ENCODE measurements at places on chromosomes 11 and 22.

- no peaks in the 10 kb centered on the region for H3K27me3 ChIP-seq
- no peak for DNase-seq
- no peak overlapping the region for H3K4me3 ChIP-seq
- H3K36me3 ChIP-seq: peaks cover 98% of the 10 kb centered on the region
These were observed 48.5 kb downstream of the PITPNB start for GRCh38 chr22:27870234-27871191.

- H3K4me1 ChIP-seq: no peaks in the 10 kb centered on the region
- no peak for DNase-seq
- H3K36me3 ChIP-seq: no peaks in the 10 kb centered on the region
- H3K27me3 ChIP-seq: peaks cover 9% of the 10 kb centered on the region
These were observed 118.1 kb downstream of the BBOX1 start for GRCh38 chr11:27158456-27159334.

DNA sequence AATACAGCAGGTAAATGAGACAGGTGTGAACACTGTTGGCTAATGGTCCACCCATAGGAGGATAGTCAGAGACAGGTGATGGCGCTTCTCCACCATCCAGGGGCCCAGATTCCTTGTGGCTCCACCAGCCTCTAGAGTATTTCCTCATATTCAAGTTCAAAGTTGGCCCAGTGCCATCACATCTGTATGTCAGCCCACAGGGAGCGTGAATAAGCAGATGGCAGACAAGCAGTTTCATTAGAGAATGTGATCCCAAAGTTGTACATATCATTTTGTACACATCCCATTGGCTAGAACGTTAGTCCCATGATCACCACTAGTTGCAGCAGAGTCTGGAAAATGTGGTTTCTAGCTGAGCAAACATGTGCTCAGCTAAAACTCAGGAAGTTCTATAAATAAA is 11.0 kb upstream of the CWF19L2 start:
- H3K27me3 ChIP-seq: peaks cover 57% of the 10 kb centered on the region
- DNase-seq: no peak
- no peak overlapping the region for H3K27ac ChIP-seq
- no peak overlapping the region for H3K4me3 ChIP-seq
- no peaks in the 10 kb centered on the region for H3K36me3 ChIP-seq

DNA sequence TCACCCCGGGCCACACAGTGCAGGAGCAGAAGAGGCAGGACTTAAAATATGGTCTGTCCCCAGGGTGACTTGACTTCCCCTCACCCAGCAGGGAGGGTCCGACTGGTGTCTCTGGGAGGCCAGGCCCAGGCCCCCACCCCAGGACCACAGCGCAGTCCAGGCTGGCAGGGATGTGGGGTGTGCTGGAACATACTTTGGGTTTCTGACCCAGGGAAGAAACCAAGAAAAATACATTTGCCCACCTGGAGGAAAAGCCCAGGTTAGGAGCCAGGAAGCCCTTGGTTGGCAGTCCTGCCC is 5.2 kb downstream of the C1QTNF6 start:
- H3K4me3 ChIP-seq: no peak overlapping the region
- no peaks in the 10 kb centered on the region for H3K36me3 ChIP-seq
- H3K27ac ChIP-seq: no peak overlapping the region
- no peak for DNase-seq
- H3K27me3 ChIP-seq: no peaks in the 10 kb centered on the region

- no peak overlapping the region for H3K4me3 ChIP-seq
- no peaks in the 10 kb centered on the region for H3K4me1 ChIP-seq
- H3K27ac ChIP-seq: no peak overlapping the region
- H3K36me3 ChIP-seq: no peaks in the 10 kb centered on the region
- H3K27me3 ChIP-seq: no peaks in the 10 kb centered on the region
These were observed 955.7 kb downstream of the DLG2 start for GRCh38 chr11:84671325-84671999.

GRCh38 chr11:122271137-122271536 is 155.1 kb upstream of the BLID start:
- H3K27me3 ChIP-seq: peaks cover 8% of the 10 kb centered on the region
- H3K36me3 ChIP-seq: no peaks in the 10 kb centered on the region
- H3K27ac ChIP-seq: no peak overlapping the region
- DNase-seq: no peak

DNA sequence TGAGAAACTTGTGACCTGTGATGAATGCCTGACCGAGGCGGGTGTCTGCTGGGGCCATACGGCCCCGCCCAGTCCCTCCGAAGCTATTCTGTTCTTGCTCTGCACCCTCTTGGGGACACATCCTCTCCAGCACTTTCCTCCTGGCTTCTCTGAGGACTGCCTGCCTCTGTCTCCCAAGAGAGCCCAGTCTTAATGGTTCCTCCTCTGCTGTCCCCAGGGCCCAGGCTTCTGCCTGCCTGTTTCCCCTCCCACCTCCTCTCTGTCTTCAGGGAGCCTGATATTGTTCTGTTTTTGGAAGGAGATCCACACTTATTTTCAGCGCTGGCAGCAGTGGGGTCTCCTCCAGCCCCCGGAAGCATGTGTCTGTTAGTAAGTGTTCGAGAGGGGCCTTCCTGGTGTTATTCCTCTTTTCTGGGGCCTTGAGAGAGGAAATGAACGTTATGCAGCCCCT is 18.7 kb downstream of the SYNGR1 start:
- H3K36me3 ChIP-seq: no peaks in the 10 kb centered on the region
- no peaks in the 10 kb centered on the region for H3K27me3 ChIP-seq
- H3K4me1 ChIP-seq: peaks cover 1% of the 10 kb centered on the region
- no peak overlapping the region for H3K27ac ChIP-seq

- H3K27ac ChIP-seq: no peak overlapping the region
- no peak overlapping the region for H3K4me3 ChIP-seq
- no peaks in the 10 kb centered on the region for H3K36me3 ChIP-seq
These were observed 1726.1 kb upstream of the RAG2 start for GRCh38 chr11:38323961-38324761.

DNA sequence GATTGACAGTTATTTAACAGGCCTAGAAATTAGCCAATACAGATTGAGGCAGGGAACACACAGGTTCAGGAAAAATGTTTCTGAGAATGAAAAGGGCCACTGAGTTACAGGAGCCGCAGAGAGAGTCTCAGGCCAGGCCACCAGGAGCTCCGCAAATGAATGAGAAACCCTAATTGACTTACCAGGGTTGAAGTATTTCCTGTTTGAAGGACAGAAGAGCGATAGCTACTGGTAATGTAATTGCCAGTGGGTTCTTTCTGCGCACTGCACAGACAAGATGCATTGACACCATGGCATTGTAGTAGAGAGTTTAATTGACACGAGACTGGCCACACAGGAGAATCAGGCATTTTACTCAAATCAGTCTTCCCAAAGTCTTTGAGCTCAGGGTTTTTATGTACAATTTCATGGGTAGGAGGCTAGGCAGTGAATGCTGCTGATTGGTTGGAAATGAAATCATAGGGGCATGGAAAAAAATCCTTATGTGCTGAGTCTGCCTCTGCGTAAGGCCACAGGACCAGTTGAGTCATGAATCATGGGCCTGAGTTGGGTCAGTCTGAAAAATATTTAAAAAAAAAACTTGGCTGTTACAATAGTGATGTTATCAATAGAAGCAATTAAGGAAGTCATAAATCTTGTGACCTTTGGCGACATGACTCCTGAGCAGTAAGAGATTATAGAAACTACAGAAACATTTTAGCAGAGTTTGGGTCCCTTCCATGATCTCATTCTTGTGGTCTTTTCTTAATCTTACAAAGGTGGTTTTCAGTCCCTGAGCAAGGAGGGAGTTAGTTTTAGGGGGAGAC is 203.8 kb downstream of the CASP12 start:
- no peak overlapping the region for H3K4me3 ChIP-seq
- no peaks in the 10 kb centered on the region for H3K27me3 ChIP-seq
- DNase-seq: no peak
- no peak overlapping the region for H3K27ac ChIP-seq
- H3K36me3 ChIP-seq: no peaks in the 10 kb centered on the region

- no peak for DNase-seq
- H3K27ac ChIP-seq: no peak within 1 kb of the TSS
- H3K27me3 ChIP-seq: no peaks in the 10 kb centered on the region
- H3K4me1 ChIP-seq: no peaks in the 10 kb centered on the region
- no peak within 1 kb of the TSS for H3K4me3 ChIP-seq
These were observed at the start of gene OR5M10 for GRCh38 chr11:56577621-56578020. Gene OR5M10 (minus strand): TSS chr11:56577721. CDS start chr11:56577721, 0 bp downstream.

GRCh38 chr11:119316729-119317591 is at the start of gene MCAM:
Gene MCAM (minus strand): TSS chr11:119317130. CDS start chr11:119317101, 29 bp downstream.
- H3K4me1 ChIP-seq: peaks cover 34% of the 10 kb centered on the region
- DNase-seq: no peak
- peak within 1 kb of the TSS; percentile 75 for H3K4me3 ChIP-seq
- no peaks in the 10 kb centered on the region for H3K36me3 ChIP-seq

GRCh38 chr11:36558571-36559413 is 9.0 kb upstream of the RAG1 start:
- H3K4me1 ChIP-seq: peaks cover 21% of the 10 kb centered on the region
- H3K4me3 ChIP-seq: peak overlapping the region; percentile 46
- no peak for DNase-seq
- H3K27me3 ChIP-seq: peaks cover 3% of the 10 kb centered on the region
